Upper lobe of left lung (tissue), 6 donors: ENCODE measurements at places on chromosomes 12 and 14.

GRCh38 chr12:122486805-122487426 lies 13.8 kb downstream of the ZCCHC8 start:
- DNase-seq, result no peak

DNA sequence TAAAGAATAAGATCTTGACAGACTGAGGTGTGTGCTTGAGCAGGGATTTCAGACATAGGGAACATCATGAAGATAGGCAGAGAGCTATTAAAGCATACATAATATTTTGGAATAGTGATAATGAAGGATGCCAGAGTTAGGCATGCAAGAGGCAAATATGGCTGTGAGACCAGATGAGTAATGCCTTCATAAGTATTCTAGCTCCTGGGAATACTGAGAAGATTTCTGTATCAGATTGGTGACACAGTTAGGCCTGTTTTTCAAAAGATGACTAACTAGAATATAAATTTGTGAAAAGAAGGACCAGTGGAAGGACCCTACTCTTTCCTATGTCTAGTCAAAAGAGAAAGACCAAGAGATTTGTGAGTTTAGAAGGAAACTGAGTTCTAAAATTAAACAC lies 108.8 kb downstream of the TXNDC16 start:
- DNase-seq, result no peak

DNA sequence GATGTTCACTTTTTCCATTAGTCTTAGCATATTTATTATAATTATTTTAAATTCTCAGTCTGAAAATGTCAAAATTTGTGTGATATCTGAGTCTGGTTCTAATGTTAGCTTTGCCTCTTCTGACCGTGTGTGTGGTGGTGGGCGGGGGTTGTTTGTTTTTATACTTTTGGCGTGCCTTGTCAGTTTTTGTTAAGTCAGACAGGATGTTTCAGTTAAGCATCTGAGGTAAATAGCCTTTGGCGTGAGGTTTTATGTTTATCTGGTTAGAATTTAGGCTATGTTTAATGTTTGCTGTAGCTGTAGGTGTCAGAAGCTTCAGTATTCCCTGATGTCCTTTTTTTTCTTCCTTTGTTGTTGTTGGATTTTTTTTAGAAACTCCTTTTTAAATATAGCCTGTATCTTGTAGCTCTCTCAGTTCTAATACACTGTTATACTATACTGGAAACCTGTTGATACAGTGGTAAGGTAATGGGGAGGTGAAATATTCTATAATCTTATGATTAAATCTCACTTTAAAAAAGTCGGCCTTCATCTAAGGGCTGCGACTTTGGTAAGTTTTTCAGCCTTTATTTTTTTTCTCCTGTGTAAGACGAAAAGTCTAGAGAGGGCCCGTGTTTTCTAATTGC lies 111.6 kb downstream of the SCAF11 start:
- DNase-seq, result no peak

- no peak for DNase-seq
These were observed 7.5 kb downstream of the PSMC1 start for GRCh38 chr14:90263748-90264449.

DNA sequence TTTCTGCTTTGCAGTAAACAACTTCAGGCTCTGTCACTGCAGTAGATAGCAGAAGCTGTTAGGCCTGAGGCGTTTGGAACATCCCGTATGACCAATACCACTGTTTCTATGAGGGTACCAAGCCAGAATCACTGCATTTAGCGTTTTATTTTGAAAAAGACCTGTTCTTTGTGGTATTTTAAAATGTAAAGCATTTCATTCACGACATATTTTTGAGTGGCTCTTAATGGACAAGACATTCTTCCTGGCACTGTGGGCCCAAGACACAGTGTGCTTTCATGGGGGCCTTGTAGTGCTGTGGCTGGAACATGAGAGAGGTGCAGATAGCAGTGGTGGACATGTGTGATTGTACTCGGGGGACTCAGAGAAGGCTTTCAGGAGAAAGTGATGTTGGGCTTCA lies 86.4 kb downstream of the DDX51 start:
- no peak for DNase-seq

DNA sequence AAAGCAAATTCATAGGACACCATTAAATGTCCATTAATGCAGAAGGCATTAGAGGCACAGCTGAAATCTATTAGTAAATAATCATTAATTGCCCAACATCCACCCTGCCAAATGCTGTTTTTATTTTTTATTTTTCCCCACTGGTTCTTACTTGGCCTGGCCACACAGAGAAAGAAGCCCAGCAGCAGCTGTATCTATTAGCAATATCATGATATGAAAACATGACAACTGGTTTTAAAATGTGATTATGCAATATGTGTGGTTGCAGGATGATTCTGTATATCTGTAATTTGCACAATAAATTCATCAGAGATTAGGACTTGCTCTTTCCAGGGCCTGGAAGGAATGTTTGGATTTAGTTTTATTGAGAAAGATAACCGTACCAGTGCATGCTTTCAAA lies 44.9 kb downstream of the SIX6 start:
- DNase-seq, result no peak

GRCh38 chr14:49173765-49174373 lies 412.3 kb downstream of the RPS29 start:
- DNase-seq, result no peak

- DNase-seq, result no peak
These were observed 729.1 kb upstream of the MGAT4C start for GRCh38 chr12:86985298-86985697.

- peak; percentile 38 for DNase-seq
These were observed 794 bp downstream of the RCOR1 start for GRCh38 chr14:102593061-102593824.

- no peak for DNase-seq
These were observed 1.9 kb upstream of the PRKAG1 start for GRCh38 chr12:49020441-49020840.

- DNase-seq, result no peak
These were observed 616 bp downstream of the BCL11B start for GRCh38 chr14:99271221-99271941.

GRCh38 chr12:27366621-27367020 lies 34.0 kb downstream of the BMAL2 start:
- no peak for DNase-seq

DNA sequence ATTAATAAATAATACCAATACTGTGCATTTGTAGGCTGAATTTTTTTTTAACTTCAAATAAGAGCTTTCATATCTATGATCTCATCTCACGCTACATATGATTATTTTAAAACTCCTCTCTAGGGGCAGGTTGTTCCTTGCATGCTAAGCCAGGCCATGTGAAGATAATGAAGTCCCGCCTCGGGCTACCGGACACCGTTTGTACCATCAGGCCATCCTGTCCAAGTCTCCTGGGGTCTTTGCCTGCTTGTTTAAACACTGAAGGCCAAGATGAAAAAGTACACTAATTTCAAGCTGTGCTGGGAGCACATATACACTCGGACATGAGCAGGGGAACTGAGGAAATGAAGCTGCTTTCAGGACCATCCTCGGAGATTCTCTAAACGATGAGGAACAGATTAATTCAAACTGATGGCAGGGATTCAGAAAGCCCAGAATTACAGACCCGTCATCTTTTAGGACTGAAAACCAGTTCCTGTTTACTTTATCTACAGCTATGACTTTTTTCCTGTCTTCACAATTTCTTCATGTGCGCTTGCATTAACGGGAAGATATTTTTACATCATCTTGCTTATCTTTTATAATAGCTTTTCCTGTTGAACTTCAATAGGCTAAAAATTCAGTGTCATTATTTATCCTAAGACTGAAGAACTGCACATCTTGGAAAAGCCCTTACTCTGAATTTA lies 6.3 kb upstream of the ABHD12B start:
- DNase-seq, result no peak

DNA sequence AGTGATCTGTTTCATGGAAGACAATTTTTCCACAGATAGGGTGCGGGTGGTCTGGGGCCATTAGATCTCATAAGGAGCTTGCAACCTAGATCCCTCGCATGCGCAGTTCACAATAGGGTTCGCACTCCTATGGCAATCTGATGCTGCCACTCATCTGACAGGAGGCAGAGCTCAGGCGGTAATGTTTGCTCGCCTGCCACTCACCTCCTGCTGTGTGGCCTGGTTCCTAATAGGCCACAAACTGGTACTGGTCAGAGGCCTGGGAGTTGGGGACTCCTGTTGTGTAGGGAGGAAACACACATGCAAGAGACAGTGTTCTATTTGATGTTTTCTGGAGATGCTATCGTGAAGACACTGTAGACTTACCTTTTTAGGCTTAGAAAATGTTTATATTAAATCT lies 77.0 kb upstream of the FGD4 start:
- DNase-seq, result no peak
